ENCODE measurements at places on chromosomes 11 and 22.

DNA sequence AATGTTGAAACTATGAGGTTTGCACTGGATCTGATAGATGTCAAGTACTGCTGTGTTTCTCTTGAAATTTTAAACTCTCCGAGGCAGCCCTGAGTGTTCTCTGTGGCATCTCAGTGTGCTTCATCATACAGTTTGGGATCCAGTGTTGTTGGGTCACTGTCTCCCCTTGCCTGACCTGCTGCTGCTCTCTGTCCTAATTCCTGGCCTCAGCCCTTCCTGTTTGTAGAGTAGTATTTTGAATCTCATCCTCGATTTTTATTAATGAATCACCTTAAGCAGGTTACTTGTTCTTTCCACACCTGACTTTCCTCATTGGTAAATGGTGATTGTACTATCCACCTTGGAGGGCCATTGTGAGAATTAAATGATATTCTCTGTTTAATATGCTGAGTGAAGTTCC lies 70.7 kb upstream of the PAX6 start:
- no peak for DNase-seq

GRCh38 chr11:135043434-135043833 lies 631.4 kb upstream of the B3GAT1 start:
- no peak for DNase-seq

DNA sequence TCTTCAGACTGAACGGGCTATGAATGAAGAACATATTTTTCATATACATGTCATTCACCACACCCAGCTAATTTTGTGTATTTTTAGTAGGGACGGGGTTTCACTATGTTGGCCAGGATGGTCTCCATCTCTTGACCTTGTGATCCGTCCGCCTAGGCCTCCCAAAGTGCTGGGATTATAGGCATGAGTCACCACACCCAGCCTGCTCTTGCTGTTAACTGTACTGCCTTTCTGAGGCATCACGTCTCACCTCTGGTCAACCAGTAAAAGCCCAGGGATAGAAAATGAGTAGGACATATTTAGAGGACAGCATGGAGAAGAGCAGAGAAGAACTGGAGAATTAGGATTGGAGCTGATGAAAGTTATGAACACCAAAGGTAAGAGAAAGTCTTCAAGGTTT lies 55.6 kb downstream of the APOL3 start:
- DNase-seq: no peak

- no peak for DNase-seq
Observed at GRCh38 chr11:8233691-8234424, 29.8 kb downstream of the LMO1 start.

DNA sequence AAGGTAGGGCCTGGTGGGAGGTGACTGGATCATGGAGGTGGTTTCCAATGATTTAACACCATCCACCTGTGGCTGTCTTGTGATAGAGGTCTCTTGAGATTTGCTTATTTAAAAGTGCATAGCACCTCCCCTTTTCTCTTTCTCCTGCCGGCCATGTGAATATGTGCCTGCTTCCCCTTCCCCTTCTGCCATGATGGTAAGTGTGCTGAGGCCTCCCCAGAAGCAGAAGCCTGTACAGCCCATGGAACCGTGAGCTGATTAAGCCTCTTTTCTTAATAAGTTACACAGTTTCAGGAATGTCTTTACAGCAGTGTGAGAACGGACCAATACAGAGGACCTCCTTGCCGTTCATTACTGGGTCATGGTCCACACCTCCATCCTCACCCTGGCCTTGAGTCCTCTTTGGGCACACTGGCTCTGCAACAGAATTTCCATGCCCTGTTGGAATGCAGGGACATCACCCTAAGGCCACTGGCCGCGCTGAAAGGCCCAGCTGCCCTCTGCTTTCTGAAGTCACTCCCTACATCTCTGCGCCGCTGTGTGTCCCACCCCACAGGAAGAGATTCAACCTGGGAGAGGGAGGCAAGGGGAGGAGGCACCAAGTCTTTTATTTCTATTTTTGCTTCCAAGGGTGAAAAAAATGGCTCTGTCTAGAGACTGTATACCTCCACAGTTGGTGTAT lies 49.0 kb upstream of the DKK3 start:
- DNase-seq: no peak

- no peak for DNase-seq
Observed at GRCh38 chr11:131811383-131811782, 441.0 kb downstream of the NTM start.
